COR-L47 (cell line): ENCODE measurements at places on chromosomes 2 and 18.

DNA sequence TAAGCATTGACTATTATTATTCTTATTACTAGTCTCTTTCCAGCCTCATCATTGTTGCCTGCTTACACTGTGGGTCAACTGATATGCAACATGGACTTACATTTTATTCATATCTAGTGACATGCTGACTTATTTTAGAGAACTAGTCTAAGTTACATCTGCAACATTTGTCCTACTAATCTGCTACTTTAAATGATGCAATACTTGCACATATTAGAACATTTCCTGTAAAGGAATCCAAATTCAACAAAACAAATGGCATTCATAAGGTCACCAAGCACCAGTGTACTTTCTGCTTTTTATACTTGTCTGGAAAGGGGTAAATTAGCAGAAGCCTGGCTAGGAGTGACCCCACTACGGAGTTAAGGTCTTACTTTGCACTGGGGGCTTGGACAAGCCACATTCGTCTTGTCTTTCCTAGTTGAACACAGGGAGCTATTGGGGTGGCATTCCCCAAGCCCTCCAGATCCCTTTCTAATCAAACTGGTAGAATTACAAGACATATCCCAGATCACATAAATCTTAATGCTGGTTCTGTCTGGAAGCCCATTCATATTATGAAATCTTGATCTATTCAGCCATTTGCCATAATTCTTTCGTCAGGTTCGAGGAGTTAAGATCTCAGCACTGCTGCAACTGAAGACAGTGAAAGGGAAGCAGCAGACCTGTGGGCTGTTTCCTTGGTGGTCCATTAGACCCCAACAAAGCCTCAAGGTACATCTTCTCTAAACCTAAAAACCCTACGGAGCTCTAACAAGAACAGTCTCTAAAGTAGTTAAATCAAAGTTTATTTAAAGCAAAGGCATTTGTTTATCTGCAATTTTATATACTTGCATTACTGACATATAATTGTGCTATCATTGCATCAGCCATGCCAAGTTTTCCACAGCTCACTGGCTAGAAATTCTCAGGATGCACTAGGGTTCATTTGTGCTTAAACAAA lies 49.9 kb upstream of the RTN4 start:
- DNase-seq: no peak

- peak; percentile 17 for DNase-seq
These were observed 809 bp downstream of the DBI start for GRCh38 chr2:119367472-119368099.

GRCh38 chr2:199456383-199457146 lies 1.2 kb downstream of the SATB2 start:
- DNase-seq: no peak

GRCh38 chr2:175880-176820 lies 87.7 kb downstream of the SH3YL1 start:
- no peak for DNase-seq

DNA sequence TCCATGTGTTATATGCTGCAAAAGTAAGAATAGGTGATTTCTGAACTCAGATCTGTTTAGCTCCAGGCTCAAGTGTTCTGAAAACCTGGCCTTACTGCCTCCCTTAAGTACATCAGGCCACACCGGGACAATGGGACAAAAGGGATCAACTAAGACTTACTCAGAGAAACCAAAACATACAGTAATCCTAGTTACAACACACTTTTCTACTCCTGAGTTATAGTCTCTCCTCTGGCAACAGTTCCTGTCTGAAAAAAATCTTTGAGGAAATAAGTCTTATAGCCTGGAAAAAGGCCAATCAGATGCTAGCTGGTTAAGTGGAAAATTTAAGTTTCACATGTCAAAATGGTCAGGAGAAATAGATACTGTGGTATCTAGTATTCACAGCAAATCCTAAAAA lies 5.6 kb downstream of the METTL5 start:
- no peak for DNase-seq

GRCh38 chr2:115190459-115190858 lies 748.0 kb downstream of the DPP10 start:
- DNase-seq: no peak

GRCh38 chr2:138223319-138223718 lies 259.0 kb downstream of the HNMT start:
- DNase-seq: no peak
